ENCODE measurements at places on chromosomes 7 and 10.

- no peak for DNase-seq
Measured at GRCh38 chr10:124559372-124560132, 97.9 kb downstream of the LHPP start.

DNA sequence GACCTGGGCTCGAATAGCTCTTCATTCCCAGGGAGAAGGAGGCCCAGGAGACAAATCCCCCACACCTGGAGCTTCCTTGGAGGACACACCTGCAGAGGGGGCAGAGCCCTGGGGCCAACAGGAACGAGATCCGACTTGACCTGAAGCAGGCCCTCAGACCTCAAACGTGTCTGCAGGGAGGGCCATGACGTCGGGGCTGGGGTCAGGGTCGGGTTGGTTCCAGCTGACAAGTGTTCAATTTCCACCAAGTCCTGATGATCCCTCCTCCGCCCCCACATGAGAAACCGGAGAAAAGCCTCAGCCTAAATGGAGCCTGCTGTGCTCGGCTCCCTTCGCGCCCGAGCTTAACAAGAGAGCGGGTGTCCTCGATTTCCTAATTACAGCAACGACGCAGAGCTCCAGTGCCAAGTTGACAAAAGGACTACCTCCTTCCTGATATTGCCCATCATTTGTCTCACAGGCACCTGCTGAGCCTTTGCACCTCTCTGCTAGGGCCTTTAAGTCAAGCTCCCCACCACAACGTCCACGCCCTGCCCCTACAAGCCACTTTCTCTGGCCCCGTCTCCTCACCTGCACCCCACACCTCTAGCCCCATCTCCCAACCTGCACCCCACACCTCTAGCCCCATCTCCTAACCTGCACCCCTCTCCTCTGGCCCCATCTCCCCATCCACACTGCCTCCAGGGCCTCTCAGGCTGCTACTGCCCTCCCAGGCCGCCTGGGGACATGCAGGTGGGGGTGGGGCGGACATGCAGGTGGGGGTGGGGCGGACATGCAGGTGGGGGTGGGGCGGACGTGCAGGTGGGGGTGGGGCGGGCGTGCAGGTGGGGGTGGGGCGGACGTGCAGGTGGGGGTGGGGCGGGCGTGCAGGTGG, 519.4 kb downstream of the GLRX3 start:
- no peak for DNase-seq

- DNase-seq, result no peak
Measured at GRCh38 chr7:39535720-39536119, 30.5 kb upstream of the YAE1 start.

- no peak for DNase-seq
Measured at GRCh38 chr10:124279298-124279697, 139.4 kb downstream of the OAT start.

- DNase-seq, result peak; percentile 66
Measured at GRCh38 chr7:81447351-81447952, 322.4 kb downstream of the HGF start.

- no peak for DNase-seq
Measured at GRCh38 chr10:113879691-113880090, 25.2 kb downstream of the NHLRC2 start.

DNA sequence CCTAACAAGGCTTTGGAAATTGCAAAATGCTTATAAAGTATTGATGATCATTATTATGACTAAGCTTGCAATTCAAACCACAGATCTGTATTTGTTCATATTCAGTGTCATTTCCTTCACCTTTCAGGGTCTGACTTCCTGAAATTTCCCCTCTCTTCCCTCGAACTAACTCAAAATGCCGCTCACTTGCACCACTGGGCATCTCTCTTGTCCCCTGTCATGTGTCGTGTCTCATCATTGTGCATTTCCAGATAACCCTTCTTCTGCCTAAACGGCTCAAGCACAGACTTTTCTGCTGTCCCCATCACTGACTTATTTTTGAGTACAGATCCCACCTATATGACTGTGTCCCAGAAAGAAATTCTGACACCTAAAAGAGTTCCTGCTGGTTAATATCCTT, 41.0 kb upstream of the CELF2 start:
- no peak for DNase-seq

DNA sequence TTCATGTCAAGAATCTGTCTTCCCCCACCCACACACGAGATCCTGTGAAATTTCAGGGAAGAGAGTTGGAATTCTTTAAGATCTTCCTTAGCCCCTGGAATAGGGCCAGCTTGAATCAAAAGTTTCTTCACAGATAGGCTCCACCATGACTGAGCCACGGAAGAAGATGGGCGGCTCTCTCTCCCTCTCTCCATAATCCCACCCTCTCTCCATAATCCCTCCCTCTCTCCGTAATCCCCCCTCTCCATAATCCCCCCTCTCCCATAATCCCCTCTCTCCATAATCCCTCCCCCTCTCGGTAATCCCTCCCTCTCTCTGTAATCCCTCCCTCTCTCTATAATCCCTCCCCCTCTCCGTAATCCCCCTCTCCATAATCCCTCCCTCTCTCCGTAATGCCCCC, 20.4 kb downstream of the SHH start:
- no peak for DNase-seq

GRCh38 chr10:69912589-69912988, 110.9 kb downstream of the COL13A1 start:
- no peak for DNase-seq

DNA sequence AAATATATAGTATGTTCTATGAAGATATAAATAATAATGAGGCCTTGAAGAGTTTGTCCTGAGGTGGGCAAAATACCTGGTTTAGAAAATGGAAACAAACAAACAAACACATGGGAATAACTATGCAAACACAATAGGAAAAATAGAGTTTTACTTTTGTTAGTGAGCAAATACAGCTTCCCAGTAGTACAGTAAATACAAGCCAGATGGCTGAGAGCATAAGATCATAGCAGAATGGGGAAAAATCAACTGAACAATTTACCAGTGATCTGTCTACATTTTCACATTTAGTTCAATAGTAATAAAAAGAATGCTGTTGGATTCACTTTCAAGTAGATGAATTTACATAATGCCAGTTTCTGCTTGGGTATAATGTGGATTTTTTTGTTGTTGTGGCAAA, 45.1 kb downstream of the ADD3 start:
- DNase-seq, result no peak

DNA sequence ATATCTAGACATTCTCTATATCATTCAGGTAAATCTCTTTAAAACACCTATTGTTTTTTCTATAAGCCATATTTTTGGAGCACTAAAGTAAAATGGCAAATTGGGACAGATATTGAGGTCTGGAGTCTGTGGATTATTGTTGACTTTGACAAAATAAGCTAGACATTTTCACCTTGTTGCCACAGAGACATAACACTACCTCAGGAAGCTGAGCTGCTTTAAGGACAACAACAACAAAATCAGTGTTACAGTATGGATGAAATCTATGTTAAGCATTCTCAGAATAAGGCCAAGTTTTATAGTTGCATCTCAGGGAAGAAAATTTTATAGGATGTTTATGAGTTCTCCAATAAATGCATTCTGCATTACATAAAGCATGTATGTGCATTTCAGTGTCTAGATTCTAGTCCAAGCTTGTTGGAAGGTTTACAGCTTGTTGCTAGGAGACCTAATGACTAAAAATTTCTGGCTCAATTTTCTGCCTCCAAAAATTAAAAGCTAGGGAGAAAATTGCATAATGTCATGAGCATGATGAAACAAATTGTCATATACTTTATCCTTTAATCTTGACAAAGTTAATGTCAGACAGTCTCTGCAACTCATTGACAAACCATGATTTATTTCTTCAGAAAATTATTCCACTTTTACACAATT, 18.3 kb downstream of the LIPM start:
- peak; percentile 82 for DNase-seq

DNA sequence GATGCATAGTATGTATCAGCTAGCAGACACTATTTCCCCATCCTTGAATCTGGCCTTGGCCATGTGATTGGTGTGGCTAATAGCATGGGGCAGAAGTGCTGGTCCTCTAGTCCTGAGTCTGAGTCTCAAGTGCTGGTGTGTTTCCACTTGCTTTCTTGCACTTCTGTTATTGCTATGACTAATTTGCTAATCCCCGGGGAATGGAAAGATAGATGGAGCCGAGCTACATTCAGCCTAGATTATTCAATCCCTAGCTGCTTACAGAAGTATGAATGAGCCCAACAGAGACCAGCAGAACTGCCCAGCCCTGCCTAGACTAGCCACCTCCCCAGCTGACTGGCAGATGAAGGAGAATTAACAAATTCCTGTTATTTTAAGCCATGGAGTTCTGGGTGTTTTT, 53.2 kb upstream of the SYPL1 start:
- peak; percentile 82 for DNase-seq

GRCh38 chr10:49403363-49403762, 7.5 kb upstream of the DRGX start:
- no peak for DNase-seq

DNA sequence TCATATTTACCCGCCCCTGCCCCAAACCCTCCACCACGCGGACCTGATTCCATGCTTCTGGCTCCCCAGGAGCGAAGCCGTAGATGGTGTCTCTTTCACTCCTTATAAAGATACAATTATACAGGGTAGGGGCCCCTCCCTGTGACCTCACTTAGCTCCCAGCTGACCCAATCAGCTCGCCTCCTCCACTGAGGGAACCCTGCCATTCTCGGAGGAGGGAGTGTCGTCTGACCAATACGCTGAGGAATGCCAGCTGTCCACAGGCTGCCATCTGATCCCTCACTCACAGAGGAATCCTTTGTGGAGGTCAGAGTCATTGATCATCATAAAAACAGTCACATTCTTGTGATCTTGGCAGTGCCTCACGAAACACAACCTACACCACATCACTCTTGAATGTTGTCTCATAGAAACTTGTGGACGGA, 67.5 kb upstream of the INSIG1 start:
- DNase-seq, result peak; percentile 95

GRCh38 chr7:127580612-127581011, 4.8 kb downstream of the GCC1 start:
- DNase-seq, result no peak

GRCh38 chr10:80194373-80195045, 10.8 kb downstream of the ANXA11 start:
- DNase-seq, result no peak

DNA sequence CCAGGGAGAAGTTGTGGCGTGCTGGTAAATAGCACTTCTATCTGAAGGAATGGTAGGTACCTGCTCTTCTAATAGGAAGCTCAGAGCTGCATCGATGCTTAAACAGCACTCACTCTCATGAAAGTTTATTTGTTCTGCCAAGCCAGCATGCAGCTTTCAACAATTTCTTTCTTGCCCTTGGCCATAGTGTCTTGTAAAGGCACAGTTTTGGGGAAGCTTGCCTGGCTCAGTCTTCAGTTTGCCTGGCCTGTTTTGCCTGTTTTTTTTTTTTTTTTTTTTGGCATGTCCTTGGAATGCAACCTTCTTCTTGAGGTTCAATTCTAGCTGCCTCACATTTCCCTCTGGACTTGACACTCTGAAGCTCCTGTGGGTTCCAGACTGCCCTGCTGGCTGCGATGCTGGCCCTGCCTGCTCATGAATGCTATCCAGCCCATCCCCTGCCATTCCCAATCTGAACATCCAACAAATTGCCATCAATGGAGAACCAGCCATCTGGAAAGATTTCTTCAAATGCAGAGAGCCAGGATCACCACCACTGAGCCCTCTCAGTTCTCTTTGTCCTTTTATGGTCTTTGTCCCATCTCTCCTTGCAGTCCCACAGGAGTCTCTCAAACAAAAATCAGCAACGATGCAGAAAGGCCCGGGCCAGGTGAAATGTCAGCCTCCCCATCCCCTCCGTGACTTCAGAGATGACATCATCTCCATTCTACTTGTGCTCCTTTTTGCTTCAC, 133.9 kb downstream of the ANLN start:
- DNase-seq, result no peak

DNA sequence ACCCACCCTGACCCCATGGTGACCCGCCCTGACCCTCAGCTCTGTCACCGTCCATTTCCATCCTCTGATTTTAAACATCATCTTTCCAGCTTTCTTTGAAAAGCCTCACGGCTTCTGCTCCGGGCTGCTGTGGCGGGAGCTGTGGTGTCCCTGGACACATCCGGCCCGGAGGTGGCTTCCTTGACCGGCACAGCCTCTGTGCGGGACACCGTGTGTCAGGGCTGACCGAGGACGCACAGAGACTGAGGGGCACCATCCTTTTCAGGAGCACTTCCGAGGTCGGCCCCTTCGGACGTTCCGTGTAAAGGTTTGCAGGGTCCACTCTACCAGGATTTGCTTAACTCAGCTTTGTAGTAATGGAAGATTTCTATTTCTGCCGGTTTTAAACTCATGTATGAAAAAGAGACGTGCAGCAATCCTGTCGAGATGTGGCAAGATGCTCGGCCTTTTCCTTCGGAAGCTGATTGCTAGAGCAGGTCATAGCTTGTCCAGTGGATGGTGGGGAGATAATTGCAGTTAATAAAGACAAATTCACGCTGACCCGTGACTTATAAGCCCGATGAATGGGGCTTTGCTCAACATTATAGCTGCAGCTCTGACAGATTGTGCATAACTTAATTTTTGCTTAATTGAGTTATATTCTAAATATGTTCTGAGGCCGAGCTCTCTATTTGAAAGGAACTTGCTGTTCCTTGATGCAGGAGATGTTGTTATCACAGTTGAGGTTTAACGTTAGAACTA, 54.4 kb upstream of the CFAP46 start:
- no peak for DNase-seq

DNA sequence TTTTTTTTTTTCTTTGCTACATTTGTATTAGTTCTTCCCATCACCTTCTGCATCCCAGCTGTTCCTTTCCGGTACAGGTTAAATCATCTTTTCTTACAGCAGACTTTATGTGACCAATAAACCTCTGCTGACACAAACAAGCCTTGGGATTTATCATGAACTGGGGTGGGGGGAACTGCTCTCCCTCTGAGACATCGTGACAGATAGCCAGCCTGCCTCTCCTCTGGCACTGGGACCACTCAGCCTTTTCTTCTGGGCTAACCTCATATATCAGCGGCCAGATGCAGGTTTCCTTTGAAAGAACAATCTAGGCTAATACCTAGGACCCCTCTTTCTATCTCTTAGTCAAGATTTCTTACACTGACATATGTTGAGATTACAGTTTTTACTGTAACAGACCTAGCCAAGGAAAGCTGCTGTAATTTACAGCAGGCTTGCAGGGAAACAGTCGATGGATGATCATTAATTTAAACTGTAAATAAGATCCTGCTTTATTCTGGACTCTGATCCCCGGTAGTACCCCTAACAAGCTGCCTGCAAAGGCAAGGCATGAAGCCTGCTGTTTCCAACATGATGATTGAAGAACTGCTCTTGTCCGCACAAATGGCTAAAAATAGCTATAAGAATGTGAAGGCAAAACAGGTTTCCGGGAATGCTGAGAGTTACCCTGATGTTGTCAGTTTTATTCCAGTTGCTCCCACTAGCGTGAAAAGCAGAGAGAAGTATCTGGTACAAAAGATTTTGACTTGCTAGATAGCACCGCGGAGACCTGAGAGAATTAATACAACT, 338.7 kb downstream of the SORCS1 start:
- no peak for DNase-seq

GRCh38 chr7:99839287-99840021, 11.6 kb downstream of the CYP3A43 start:
- DNase-seq, result no peak

DNA sequence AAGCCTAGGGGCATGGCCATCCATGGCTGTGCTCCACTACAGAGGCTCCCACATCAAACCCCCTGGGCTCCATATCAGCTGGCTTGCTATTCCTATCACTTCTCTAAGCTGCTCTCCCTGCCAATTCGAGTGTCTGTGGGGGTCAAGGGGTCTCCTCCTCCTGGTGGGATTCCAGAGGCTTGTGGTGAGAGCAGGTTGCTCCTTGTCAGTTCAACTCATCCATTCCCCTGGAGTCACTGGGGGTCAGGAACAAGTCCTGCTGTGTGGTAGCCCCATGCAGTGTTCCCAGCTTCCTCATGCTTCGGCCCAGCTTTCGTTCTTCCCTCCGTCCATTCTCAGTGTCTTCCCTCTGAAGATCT, 86.6 kb upstream of the UNC5B start:
- DNase-seq, result no peak

GRCh38 chr7:148662646-148663045, 36.1 kb upstream of the CUL1 start:
- DNase-seq, result no peak
